Hepatocyte (in vitro differentiated cells): ENCODE measurements at places on chromosomes 13 and 19. TPM values are rescaled to one million over a fixed set of nuclear protein-coding genes. Genes with fewer than 3 reads are reported as not detected.

DNA sequence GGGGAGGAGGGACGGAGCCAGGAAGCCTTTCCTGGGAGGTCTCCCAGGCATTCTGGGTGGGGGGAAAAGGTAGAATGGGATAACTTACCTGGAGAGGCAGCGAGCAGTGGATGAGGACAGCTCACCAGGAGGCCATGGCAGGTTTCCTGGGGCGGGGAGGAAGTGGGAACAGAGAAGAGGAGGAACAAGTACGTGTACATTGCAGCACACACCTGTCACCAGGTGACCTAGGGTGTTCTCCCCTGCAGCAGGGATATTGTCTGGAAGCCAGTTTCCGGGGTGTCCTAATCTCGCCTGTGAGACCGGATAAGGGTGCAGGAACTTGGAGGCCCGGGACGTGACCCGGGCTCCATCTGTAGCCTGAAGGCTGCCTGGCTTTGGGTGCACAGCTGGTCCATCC lies at the start of gene FUT3:
Gene FUT3 (minus strand): TSS at position 148 of the 400 bp plus-strand sequence.
- no peak within 1 kb of the TSS for H3K4me3 ChIP-seq
- H3K36me3 ChIP-seq: no peaks in the 10 kb centered on the region
- no peak for DNase-seq
- no peak within 1 kb of the TSS for H3K27ac ChIP-seq
- no peaks in the 10 kb centered on the region for H3K27me3 ChIP-seq

DNA sequence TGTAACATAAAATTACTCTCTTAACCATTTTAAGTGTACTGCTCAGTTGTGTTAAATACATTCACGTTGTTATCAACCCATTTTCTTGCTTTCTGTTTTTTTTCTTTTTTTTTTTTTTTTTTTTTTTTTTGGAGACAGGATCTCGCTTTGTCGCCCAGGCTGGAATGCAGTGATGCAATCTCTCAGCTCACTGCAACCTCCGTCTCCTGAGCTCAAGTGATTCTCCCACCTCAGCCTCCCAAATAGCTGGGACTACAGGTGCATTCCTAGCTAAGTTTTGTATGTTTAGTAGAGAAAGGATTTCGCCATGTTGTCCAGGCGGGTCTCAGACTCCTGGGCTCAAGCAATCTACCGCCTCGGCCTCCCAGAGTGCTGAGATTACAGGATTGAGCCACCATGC lies 42.5 kb upstream of the C13orf42 start:
- H3K36me3 ChIP-seq: no peaks in the 10 kb centered on the region
- H3K27ac ChIP-seq: no peak overlapping the region
- no peak overlapping the region for H3K4me3 ChIP-seq
- no peaks in the 10 kb centered on the region for H3K4me1 ChIP-seq
- DNase-seq: no peak

The GAPDHS gene
- not detected in 2 replicates for total RNA-seq

The PTGIR gene
- 3.2 and 5.2 TPM in 2 replicates for total RNA-seq

The ERICH4 gene
- 2.3 and 3.7 TPM in 2 replicates for total RNA-seq

The CGB3 gene
- total RNA-seq: 1.1 TPM in 1 of 2 replicates, not detected in the other

DNA sequence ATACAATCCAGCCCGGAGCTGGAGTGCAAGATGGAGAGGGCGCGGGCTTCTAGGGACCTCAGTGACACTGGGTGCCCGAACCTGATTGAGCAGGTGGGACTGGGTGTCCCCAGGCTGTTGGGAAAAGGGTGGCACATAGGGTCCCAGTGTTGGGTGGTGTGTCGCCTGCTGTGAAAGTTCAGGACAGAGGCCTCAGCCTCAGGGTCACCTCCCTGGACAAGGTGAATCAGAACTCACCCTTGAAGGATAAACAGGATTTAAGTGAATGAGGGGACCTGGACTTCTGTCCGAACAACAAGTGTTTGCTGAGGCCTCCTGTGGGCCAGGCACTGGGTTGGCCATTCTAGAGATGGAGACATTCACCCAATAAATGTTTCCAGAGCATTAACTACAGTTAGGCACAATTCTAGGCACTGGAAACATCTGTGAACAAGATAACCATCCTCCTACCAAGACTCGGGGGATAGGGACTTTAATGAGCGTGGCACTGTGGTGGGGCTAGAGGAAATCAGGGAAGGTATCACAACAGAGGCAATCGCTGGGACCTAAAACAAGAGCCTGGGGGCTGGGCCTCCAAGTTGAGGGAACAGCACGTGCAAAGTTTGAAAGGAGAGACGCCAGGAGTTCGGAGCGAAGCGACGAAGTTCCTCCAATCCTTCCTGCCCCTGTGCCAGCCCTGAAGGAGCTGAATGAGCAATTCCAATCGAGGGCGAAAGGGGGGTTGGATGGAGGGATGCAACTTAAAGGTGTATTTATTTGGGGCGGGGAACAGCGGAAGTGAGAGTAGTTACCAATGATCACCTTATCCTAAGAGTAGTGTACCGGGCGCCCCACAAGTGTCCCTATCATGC lies 921 bp upstream of the POLD1 start:
- peaks cover 11% of the 10 kb centered on the region for H3K4me1 ChIP-seq
- peak; percentile 43 for DNase-seq
- H3K4me3 ChIP-seq: no peak overlapping the region
- H3K27ac ChIP-seq: peak overlapping the region; percentile 58
- H3K36me3 ChIP-seq: no peaks in the 10 kb centered on the region
- no peaks in the 10 kb centered on the region for H3K27me3 ChIP-seq

DNA sequence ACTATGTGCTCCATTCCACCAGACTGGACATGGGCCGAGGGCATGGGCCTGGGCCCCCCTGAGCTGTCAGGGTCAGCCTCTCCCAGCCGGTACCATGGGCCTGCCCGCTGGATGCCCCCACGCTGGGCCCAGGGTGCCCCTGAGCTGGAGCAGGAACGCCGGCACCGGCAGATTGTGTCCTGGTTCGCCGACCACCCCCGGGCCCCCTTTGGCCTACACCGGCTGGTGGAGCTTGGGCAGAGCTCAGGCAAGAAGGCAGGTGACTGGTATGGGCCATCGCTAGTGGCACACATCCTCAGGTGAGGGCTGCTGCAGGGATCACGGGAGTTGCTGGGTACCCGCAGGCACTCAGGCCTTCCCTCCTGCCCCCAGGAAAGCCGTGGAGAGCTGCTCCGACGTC lies 3.1 kb downstream of the ATG4D start:
- peaks cover 9% of the 10 kb centered on the region for H3K4me1 ChIP-seq
- H3K4me3 ChIP-seq: no peak overlapping the region
- DNase-seq: no peak
- H3K27me3 ChIP-seq: no peaks in the 10 kb centered on the region
- H3K36me3 ChIP-seq: no peaks in the 10 kb centered on the region

The CHAF1A gene
- total RNA-seq: 5.5 and 6.2 TPM in 2 replicates

DNA sequence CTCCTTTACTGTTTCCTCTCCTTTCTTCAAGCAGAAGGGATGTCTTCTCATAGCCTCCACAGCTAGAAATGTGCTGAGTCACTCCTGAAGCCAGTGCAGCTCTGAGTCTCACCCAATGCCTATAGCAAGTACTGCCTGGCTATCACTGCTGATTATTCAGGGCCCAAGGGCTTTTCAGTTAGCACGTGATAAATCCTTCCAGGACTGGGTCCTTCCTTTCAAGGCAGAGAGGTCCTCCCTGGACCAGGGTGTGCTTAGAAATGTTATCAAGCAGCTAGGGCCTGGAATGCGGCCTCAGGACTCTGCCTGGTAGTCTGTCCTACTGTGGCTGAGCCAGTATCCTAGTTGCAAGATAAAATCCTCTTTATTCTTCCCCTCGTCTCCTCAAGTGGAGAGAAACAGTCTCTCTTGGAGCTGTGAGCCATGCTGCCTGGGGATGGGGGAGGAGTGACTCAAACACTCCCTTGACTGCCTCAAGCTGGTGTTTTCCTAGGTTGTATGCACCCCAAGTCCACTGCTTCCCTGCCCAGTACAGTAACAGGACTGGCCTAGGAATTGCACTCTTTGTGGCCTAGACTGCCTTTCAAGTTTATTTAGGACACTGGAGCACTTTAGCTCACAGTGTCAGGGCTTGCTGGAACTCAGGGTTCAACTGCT lies 198.7 kb upstream of the SERP2 start:
- no peak overlapping the region for H3K4me3 ChIP-seq
- no peaks in the 10 kb centered on the region for H3K36me3 ChIP-seq
- peaks cover 7% of the 10 kb centered on the region for H3K4me1 ChIP-seq
- no peaks in the 10 kb centered on the region for H3K27me3 ChIP-seq
- H3K27ac ChIP-seq: peak overlapping the region; percentile 49

DNA sequence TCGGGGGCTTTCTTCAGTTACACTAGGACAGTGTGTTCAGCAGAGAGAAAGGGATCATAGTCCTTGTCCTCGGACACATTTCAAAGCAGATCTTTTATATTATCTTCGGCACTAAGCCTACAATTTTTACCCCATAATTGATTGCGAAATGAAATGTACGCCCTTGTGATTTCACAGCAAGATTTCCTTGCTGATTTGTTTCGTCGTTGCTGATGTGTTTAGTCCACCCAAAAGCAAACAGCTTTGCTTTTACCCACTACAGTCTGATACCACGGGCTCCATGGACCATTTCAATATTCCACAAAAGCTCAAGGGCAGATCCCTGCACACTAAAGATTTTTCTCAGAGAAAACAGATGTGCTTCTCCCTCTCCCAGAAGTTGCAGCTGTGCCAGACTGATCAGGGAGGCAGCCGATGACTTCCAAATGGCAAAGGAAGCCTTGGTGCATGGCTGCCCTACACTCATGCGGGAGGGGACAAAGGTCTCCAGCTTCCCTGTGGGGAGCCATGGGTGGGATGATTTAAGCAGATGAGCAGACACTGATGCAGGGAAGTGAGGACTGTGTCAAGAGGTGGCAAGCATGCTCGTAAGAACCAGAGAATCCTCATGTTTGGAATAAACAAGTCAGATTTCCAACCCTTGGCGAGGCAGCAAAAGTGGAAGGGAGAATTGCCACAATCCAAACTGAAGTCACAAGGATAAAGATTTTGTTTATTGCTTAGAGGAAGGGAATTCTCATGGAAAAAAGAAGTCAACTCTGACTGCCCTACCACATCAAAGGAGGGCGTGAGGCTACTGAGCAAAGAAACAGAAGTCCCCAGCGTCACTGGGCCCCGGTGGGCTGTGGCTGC lies 81.1 kb downstream of the STK24 start:
- peak overlapping the region; percentile 79 for H3K27ac ChIP-seq
- no peaks in the 10 kb centered on the region for H3K27me3 ChIP-seq
- H3K4me1 ChIP-seq: peaks cover 32% of the 10 kb centered on the region

- H3K36me3 ChIP-seq: no peaks in the 10 kb centered on the region
- no peak for DNase-seq
- H3K27me3 ChIP-seq: peaks cover 13% of the 10 kb centered on the region
- no peak overlapping the region for H3K4me3 ChIP-seq
- H3K4me1 ChIP-seq: no peaks in the 10 kb centered on the region
Observed at GRCh38 chr13:33026489-33027152, 10.4 kb downstream of the KL start.

DNA sequence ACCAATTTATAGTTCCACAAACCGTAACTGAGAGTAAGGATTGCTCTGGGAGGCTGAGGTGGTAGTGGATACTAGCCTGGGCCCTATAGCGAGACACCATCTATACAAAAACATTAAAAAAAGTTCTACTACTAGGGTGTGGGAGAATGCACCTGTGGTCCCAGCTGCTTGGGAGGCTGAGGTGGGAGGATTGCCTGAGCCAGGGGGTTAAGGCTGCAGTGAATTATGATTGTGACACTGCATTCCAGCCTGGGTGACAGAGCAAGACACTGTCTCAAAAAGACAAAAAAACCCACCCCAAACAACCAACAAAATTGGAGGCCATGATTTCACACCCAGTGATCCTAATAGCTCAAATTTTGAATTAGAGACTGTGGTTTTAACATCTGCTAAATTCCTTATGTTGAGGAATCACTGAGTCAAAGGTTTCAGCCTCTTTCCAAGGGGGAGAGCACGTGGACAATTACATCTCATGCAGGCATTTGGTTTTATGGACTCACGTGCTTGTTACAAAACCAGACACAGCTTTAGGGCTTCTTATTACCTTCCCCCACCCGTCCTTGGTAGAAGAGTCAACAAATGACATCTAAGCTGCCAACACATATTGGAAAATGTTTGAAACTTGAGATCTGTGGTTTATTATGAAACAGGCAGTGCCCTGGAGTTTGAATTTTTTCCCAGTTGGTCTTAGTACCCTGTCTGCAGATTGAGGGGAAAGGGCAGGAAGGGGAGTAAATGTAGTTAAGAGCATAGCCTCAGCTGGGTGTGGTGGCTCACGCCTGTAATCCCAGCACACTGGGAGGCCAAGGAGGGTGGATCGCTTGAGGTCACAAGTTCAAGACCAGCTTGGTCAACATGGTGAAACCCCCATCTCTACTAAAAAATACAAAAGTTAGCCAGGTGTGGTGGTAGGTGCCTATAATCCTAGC lies 18.5 kb downstream of the CYP2A6 start:
- peak overlapping the region; percentile 92 for H3K27ac ChIP-seq
- H3K4me1 ChIP-seq: peaks cover 19% of the 10 kb centered on the region
- H3K4me3 ChIP-seq: no peak overlapping the region
- no peaks in the 10 kb centered on the region for H3K36me3 ChIP-seq
- no peaks in the 10 kb centered on the region for H3K27me3 ChIP-seq

DNA sequence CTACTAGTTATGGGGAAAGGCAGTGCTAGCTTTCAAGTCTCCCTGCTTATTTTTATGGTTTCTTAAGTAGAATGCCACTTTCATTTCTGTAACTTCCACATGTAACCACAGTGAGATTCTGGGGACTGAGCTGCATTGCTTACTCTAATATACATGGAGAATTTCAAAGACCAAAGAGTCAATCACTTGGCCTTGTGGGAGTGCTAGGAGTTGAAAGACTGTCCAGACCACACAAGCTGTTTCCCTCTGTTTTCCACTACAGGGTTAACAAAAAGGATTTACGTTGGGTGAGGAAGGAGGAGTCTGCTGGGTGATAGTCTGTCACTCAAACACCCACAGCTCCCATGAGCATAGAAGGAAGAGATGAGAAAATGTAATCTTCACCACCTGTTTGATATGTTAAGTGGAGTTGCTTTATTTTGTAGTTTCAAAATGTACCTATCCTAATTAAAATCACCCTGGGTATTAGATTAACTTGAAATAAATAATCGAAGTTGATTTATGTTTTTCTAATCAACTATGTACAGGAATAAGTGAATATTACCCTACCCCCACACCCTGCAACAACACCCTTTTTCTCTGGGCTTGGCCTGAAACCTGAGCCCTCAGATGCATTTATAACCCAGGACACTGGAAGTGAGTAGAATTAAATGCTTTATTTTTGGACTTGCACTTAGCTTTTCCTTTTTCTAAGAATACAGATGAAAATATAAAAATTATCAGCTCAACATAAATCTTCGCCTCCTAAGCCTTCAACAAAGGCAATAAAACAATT lies 225.8 kb upstream of the SLC10A2 start:
- no peak overlapping the region for H3K27ac ChIP-seq
- DNase-seq: no peak
- H3K4me1 ChIP-seq: no peaks in the 10 kb centered on the region
- no peaks in the 10 kb centered on the region for H3K36me3 ChIP-seq
- no peak overlapping the region for H3K4me3 ChIP-seq

GRCh38 chr13:51733374-51734298 lies 70.3 kb downstream of the DHRS12 start:
- peaks cover 27% of the 10 kb centered on the region for H3K4me1 ChIP-seq
- DNase-seq: no peak
- no peak overlapping the region for H3K27ac ChIP-seq
- no peaks in the 10 kb centered on the region for H3K36me3 ChIP-seq

The ZNF415 gene
- 14.6 and 24.1 TPM in 2 replicates for total RNA-seq
